MG63 (cell line): ENCODE measurements at places on chromosomes 4 and X.

- DNase-seq: peak; percentile 31
These were observed 663 bp downstream of the CXorf38 start for GRCh38 chrX:40646489-40647306.

DNA sequence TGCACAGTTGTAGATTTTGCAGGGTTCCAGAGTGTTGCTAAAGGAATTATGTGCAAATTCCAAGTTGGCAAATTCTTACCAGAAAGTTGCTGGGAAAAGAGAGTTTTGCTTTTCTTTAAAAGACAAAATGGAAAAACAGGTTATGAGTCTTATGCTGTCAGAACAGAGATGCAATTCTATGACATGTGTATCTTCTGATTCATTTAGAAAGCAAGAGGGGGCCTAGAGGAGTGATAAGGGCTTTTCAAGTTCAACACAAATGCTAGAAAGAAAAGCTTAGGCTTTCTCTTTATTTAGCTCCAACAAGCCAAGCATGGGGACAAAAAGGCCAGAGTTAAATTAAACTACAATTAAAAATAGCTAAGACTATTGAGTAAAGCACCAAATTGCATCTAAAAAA, 72.4 kb upstream of the GATB start:
- DNase-seq: no peak

DNA sequence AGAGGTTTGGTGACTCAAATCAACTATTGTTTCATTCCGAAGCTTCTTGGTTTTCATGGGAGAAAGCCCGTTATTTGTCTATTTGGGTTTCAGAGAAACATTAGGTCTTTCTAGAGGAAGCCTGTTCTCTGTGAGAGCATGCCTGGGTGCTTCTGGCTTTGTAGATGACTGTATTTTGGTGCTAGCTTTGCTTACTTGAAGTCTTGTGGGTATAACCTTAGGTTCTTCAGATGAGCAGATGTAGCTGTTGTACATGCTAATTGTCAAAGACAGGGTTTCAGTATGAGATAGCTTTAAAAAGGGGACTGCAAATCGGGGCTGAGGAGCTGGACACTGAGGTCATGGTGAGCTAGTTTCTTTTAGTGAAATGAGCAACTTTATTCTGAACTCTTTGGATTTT, 7.9 kb upstream of the STOX2 start:
- DNase-seq: no peak

DNA sequence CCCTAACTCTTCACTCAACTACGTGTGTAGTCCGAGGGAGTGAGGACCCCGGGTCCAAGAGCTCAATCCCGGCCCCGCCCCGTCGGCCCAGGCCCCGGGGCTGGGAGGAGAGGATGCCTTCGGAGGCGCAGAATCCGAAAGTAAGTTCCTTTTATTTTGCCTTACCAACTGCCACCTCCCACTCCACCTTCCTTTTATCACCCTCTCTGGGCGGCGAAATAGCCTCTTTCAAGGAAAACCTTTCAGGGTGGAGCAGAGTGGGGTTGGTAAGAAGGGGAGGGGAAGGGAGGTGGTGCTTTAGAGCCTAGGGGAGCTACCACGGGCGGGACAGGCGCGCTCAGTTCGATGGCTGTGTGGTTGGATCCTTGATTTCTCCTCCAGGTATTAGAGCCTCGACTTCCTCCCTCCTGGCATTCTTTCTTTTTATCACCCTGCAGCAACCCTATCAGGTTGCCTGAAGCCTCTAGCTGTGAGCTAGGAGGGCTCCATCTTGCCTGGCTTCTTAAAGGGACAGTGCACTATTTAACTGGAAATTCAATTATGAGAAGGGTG, 191.2 kb downstream of the RRAGB start:
- no peak for DNase-seq

- no peak for DNase-seq
These were observed 21.2 kb downstream of the KLF3 start for GRCh38 chr4:38684951-38685844.

DNA sequence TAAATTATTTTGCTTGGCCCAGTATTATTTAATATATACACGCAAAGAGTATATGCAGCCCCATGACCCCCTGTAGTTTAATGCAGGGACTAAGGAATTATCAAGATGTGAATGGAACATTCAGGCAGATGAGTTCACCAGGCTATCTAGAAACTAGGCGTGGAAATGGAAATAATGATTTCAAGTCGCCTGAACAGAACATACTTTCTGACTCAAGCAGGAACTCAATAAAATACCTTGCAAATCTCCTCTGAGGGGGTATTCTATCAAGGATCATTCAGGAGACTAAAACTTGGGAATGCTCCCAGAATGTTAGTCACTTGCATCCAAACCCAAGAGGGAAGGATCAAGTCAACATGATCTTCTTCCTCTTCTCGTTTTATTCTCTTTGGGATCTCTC, 59.6 kb upstream of the RASSF6 start:
- peak; percentile 43 for DNase-seq

GRCh38 chrX:134024686-134025377, 39.4 kb upstream of the GPC3 start:
- no peak for DNase-seq
